Mesenteric fat pad (tissue), 1 donor: ENCODE measurements at places on chromosomes 7 and 10. TPM values are rescaled to one million over a fixed set of nuclear protein-coding genes. Genes with fewer than 3 reads are reported as not detected.

- no peak for DNase-seq
These were observed 89.7 kb downstream of the CNTNAP2 start for GRCh38 chr7:146206270-146206669.

ARHGEF35 gene
- 7.2 TPM for total RNA-seq

DPCD gene
- 5.2 TPM for total RNA-seq

MSMB gene
- not detected for total RNA-seq

DNA sequence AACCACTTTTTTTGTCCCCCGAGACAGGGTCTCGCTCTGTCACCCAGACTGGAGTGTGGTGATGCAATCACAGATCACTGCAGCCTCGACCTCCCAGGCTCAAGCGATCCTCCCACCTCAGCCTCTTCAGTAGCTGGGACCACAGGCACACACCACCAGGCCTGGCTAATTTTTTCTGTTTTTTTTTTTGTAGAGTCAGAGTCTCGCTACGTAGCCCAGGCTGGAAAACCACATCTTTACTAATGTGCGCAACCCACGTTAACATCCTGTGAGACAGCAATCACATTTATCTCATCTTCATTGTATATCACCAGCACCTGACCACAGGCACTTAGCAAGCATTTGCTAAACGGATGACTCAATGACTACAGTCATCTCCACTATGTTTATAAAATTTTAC, 77.8 kb upstream of the ATP6V0A4 start:
- no peak for DNase-seq

- no peak for DNase-seq
These were observed 14.4 kb upstream of the RBM20 start for GRCh38 chr10:110629680-110630191.

HMX3 gene
- not detected for total RNA-seq

- DNase-seq = no peak
These were observed 11.3 kb downstream of the DMBT1 start for GRCh38 chr10:122571892-122572291.

DNA sequence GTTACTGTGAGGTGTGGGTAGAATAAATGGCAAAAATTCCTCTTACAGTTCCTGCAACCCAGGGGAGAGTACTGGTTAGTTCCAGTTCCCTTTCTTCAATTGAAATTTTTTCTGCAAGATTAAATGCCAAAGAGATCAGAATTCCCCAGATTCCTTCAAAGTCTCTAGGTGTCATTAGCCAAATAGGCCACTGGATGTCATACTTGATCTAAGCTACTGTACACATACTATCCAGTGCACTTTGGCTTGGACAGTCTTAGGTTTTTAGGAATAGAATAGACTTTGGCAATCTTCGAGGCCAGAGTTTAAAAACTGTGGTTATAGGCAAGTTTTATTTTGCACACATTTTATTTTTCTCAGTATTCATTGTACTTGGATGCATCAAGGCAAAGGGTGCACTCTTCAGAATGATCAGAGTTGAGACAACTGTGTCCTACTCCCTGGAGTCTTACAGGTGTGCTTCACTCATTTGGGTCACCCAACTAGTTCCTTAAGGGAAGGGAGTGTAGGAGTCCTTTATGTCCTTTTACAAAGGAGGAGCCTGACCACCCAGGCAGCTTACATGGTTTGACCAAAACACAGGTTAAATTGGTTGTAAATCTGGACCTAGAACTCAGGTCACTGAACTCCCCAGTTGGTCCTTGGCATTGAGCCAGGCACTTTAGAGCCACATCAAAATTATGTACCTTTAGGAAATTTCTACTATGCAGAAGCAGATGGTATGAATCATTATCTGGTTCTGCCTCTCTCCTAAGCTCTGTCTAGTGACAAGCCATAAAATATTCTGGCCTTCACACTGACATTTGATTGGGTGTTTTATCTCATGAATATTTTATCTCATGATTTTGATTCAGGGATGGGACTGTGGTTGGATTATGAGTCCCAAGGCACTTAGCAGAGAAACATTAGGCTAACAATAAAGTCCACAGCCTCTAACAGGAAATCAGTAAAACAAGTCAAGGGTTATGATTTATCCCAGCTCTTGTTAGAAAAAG, 49.5 kb downstream of the ASAH2B start:
- DNase-seq = no peak

ZNF804B gene
- not detected for total RNA-seq

GRCh38 chr10:132497063-132497680, 40.4 kb upstream of the INPP5A start:
- peak; percentile 74 for DNase-seq

DNA sequence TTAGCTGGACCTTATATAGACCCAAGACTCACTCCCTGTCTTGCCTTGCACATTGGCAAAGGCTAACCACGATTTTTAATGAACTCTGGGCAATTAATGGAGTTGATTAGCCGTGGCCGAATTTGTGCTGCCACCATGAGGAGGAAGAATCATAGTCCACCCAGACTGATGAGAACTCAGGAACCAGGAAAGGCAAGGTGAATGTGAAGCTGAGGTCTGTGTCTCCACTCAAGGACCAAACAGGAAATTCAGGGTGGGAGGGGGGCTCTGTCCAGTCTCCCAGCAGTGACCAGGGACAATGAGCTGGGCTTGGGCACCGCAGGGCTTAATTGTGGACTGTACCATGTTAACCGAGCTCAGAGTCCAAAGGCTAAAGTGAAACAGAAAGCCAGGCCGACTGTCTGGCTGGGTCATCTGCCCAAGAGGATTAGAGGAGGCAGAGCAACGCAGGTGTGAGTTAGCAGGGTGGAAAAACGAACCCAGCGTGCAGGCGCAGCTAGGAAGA, 127.0 kb upstream of the JCAD start:
- DNase-seq = no peak
